Transverse colon (tissue), 4 donors: ENCODE measurements at places on chromosomes 13 and 19. TPM values are rescaled to one million over a fixed set of nuclear protein-coding genes. Genes with fewer than 3 reads are reported as not detected.

DNA sequence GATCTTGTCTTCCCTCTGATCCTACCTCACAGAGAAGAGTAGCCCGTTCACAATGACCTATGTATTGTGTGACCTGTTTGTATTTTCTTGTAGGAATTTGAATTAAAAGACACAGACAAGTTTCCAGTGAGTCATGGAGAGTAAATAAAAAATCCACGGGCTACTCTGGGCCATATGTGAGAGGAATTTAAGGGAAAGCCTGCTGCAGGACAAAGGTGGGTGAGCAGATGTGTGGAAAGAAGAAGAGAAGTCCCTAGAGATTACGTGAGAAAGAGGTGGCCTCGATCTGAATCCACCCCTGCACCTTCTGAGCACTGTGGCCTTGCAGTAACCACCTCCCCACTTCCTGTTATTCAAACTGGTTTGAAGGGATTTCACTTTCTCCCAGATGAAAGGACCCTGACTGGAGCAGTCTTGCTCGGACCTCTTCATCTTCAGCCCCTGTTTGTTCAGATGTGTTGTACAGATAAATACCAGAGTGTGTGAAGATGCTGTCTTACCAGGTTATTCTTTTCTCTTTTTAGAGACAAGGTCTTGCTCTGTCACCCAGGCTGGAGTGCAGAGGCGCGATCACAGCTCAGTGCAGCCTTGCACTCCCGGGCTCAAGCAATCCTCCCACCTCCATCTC, 205.4 kb downstream of the PDS5B start:
- H3K4me3 ChIP-seq, result no peak overlapping the region
- no peak for DNase-seq
- no peaks in the 10 kb centered on the region for H3K27me3 ChIP-seq
- no peaks in the 10 kb centered on the region for H3K4me1 ChIP-seq

DNA sequence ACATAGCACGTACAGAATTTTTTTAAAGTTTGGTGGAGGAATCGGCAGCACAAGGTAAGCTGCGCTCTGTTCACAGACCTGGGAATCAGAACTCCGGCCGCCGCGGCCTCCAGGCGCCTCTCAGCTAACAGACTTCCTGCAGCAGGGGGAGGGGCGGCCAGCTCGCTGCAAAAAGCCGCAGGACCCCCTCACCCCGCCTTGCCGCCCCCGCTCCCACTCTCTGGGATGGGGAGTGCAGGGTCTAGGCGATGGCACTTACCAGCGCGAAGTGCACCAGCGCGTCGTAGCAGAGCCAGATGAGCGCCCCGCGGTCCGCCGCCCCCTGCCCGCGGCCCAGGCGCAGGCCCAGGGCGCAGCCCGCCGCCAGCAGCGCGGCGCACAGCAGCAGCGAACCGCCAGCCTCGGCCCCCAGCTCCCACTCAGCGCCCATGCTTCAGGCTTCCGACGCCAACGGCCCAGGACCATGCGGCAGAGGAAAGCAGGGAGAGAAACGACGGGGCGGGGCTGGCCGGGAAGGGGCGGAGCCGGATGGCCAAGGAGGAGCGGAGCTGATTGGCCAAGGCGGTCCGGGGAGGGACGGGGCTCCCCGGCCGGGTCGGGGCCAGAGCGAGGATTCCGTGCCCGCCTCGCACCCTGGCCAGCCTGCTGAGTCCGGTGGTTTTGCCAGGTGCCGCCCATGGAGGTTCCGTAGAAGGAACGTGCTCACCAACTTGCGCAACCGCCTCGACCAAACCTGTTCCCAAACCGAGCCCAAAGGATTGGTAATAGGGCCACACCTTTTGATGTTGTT, at the start of gene EBPL:
TSS of gene EBPL (minus strand) at position 492 of the 790 bp plus-strand sequence. CDS start at position 430, 62 bp downstream.
- peak within 1 kb of the TSS; percentile 92 for H3K27ac ChIP-seq
- H3K4me1 ChIP-seq, result peaks cover 23% of the 10 kb centered on the region
- peak; percentile 96 for DNase-seq
- no peaks in the 10 kb centered on the region for H3K27me3 ChIP-seq
- peak within 1 kb of the TSS; percentile 72 for H3K4me3 ChIP-seq

GRCh38 chr13:107375701-107376340, 807.9 kb upstream of the ARGLU1 start:
- no peaks in the 10 kb centered on the region for H3K4me1 ChIP-seq
- H3K4me3 ChIP-seq, result no peak overlapping the region
- H3K36me3 ChIP-seq, result no peaks in the 10 kb centered on the region

DNA sequence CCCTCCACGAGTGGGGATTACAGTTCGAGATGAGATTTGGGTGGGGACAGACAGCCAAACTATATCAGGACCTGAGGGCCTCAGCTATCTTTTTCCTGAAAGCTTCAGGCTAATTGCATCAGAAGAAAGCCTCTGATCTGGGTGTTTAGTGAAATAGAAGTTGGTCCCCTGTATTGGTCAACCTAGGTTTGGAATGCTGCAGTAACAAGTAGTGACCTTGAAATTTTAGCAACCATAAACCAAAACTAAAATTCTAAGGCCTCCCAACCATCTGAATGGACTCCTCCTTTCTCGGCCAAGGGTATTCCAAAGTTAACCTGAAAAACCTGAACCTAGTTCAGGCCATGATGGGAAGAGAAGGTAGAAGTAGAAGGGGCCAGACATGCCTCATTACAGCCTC, 34.9 kb upstream of the OR10H1 start:
- no peak overlapping the region for H3K27ac ChIP-seq
- no peak for DNase-seq
- no peaks in the 10 kb centered on the region for H3K36me3 ChIP-seq

GRCh38 chr13:28138756-28139470, 568 bp downstream of the PAN3 start:
- no peaks in the 10 kb centered on the region for H3K27me3 ChIP-seq
- peak; percentile 87 for DNase-seq
- peak overlapping the region; percentile 100 for H3K27ac ChIP-seq
- no peaks in the 10 kb centered on the region for H3K36me3 ChIP-seq
- peaks cover 35% of the 10 kb centered on the region for H3K4me1 ChIP-seq
- peak overlapping the region; percentile 84 for H3K4me3 ChIP-seq

DNA sequence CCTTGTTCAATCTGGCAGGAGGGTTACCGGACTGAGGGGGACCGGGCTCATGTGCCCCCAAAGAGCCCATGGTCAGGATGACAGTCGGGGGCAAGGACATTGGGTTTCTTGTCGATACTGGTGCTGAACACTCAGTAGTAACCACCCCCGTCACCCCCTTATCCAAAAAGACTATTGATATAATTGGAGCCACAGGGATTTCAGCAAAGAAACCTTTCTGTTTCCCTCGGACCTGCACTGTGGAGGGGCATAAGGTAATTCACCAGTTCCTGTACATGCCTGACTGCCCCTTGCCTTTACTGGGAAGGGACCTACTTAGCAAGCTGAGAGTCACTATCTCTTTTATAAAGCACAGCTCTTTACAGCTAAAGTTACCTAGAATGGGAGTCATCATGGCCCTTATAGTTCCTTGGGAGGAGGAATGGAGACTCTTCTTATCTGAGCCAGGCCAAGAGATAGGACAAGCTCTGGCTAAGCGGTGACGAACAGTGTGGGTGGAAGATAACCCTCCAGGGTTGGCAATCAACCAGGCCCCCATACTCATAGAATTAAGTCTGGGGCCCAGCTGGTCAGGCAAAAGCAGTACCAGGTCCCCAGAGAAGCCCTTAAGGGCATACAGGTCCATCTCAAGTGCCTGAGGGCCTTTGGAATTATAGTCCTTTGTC, 603.7 kb downstream of the UQCRFS1 start:
- no peak overlapping the region for H3K4me3 ChIP-seq
- no peaks in the 10 kb centered on the region for H3K4me1 ChIP-seq
- no peak overlapping the region for H3K27ac ChIP-seq
- DNase-seq, result no peak

Gene NECTIN2
- total RNA-seq, result 142 TPM

Gene KLK8
- not detected for total RNA-seq

Gene USF2
- total RNA-seq, result 95.9 TPM

Gene ZNF793
- 2.6 TPM for total RNA-seq

Gene WDR18
- 47.4 TPM for total RNA-seq

Gene CYP4F3
- total RNA-seq, result 12.4 TPM
